ENCODE measurements at places on chromosomes 16 and 17. TPM values are rescaled to one million over a fixed set of nuclear protein-coding genes. Genes with fewer than 3 reads are reported as not detected.

Gene SPAG5
- total RNA-seq: 0.97 TPM

Gene AANAT
- total RNA-seq: not detected

Gene ACSM2A
- total RNA-seq: not detected

Gene BIRC5
- 1.6 TPM for total RNA-seq

Gene EVI2B
- total RNA-seq: 7.7 TPM

Gene SEPTIN12
- not detected for total RNA-seq

Gene KRT20
- total RNA-seq: not detected

Gene PPP1R27
- total RNA-seq: not detected

Gene NARF
- total RNA-seq: 65.9 TPM

Gene TBC1D3I
- not detected for total RNA-seq

Gene ADCY7
- 14.3 TPM for total RNA-seq

DNA sequence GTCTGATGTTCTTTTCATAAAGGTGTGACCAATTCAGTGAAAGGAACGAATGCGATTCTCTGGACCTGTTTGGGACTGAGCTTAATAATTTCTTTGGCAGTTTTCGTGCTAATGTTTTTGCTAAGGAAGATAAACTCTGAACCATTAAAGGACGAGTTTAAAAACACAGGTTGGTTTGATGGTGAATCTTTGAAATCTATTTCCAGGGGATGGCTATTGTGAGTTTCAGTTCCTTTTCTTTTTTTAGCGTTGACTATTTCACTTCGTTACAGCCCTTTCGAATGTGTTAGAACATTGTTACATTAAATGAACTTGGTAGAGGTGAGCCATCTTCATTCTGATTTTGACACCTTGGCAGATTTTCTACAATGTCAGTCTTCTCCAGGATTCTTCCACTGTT is 1.2 kb downstream of the TNFRSF17 start:
- DNase-seq: no peak

GRCh38 chr16:9235867-9236266 is 144.4 kb downstream of the HAPSTR1 start:
- DNase-seq: no peak

DNA sequence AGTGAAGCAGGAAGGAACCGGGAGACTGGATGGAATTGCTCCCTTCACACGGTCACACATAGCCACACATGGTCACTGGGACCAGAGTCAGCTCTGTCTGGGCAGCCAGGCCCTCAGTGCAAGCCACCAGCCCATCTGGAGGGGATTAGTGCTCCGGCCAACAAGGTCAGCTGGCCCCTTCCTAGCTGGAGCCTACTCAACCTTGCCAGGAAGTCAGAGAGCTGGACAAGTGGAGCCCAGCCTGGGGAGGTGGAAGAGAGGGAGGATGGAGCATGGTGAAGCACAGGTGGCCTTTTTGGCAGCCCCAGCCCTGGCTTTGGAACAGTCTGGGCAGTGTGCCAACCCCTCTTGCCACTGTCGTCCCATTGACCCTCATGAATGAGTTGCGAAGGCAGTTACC is 3.7 kb upstream of the CACNA1G start:
- peak; percentile 69 for DNase-seq

DNA sequence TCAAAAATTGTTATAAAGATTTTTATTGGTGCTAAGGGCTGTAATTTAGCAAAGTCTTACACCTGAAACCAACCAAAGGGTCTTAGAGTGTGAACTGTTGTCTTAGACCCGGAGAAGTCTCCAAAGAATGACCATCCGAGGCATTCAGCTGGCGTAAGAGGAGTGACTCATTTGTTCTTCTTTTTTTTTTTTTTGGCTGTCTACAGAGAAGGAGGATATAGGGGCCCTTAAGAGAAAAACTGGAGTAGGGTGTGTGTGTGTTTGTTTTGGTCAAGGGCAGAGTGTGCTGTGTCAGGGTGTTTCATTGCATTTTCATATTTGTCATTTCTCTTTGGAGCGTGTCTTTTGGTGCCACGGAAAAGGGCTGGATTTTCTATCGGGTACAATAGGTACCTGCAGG is 508.0 kb downstream of the WWOX start:
- DNase-seq: no peak

- DNase-seq: peak; percentile 92
These were observed 13.7 kb upstream of the CNGB1 start for GRCh38 chr16:57984443-57985203.

GRCh38 chr17:69282002-69282401 is 44.9 kb downstream of the ABCA5 start:
- DNase-seq: no peak

DNA sequence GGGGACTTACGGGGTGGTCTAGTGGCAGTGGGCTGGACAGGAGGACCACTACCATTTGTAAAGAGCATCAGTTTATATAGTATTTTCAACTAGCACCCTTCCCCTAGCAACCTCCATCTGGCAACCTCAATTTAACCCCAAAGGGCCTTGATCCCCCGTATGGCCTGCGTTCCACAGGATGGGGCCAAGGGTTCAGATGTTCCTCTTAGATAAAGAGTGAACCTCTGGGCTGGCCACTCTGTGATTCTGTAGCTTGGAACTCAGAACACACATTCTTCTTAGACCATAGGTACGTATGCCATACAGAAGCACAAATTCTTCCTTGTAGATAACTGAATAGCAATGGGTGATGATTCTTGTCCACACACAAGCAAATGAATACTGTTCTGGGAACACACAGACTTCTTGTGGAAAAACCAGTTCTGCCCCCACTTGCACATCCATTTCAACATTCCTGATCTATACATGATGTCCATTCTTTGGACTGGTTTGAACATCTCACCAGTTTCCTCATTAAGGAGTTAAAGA is 1.9 kb upstream of the GGA2 start:
- DNase-seq: no peak

DNA sequence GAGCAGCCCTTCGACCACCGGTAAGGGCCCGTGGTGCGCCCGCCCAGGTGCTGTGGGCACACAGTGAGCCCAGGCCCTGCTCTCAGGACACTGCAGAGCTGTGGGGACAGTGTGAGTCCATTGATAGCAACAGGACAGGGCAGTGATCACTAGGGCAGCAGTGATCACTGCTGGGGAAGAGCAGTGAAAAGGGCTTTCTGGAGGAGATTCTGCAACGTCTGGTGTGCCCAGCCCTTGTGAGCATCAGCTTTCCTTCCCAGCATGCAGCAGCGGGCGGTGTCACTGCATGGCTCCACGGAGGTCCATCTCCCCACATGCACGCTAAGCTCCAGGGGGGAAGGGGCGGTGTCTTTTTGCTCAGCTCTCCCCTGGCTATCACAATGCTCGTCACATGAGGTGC is 32.1 kb downstream of the MAP1LC3B start:
- DNase-seq: no peak

DNA sequence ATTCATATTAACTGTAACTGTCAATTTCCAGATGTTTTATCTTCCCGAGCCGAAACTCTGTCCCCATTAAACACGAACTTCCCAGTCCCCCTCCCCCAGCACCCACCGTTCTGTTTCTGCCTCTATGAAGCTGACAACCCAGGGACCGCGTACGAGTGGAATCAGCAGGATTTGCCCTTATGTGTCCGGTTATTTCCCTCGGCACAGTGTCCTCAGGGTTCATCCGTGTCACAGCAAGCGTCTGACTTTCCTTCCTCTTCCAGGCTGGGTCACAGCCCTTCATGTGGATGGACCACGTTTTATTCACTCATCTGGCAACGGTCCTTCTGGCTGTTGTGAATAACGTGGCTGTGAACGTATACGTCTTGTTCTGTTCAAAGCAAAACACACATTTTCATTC is 31.3 kb downstream of the METRNL start:
- DNase-seq: no peak

DNA sequence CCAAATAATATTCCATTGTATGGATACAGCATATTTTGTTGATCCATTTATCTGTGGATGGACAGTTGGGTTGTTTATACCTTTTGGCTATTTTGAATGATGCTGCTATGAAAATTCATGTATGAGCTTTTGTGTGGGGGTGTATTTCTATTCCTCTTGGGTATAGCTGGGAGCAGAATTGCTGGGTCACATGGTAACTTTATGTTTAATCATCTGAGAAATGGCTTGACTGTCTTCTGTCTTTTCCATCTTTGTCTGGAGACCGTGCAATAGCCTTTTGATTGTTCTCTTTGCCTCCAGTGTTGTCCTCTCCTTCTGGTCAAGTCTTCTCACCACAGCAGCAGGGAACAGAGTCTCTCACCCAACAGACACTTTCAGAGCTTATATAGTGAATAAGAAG is 20.5 kb upstream of the MAF start:
- no peak for DNase-seq

DNA sequence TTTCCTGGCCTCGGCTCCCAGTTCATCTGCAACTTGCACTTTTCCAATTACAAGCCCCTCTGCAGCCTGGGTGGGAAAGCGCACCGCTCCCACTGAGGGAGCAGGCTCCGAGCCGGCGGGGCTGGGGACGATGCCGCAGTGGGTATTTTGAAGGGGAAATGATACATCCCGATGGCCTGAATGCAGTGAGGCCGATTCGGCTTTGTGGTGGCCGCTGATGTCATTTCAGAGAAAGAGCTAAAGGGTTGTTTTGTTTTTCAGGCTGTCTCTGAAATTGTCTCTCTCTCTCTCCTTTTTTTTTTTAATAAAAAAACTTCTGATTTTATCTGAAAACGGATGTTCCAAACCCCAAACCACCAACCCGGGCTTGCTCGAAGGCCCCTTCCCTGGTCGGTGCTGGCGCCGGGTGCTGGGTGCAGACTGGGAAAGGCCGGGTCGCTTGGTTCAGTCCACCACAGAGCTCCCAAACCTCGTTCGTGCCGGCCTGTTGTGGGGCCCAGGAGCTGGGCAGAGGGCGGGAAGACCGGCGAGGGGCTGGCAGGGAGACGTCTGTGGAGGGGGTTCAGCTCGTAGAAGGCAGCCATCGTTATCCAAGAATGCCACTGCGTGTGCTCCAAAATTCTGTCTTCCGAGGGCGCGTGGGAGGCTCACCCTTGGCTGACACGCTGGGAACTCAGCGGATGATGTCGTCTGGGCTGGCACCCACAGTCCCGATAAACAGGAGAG is 102.8 kb downstream of the FOXL1 start:
- peak; percentile 76 for DNase-seq

Measured in left cardiac atrium (tissue), 4 donors.